Activated T-cell treated with anti-CD3 and anti-CD28 coated beads, Interleukin-2, amount 50 U/mL, for 4 hours (primary cell): ENCODE measurements at places on chromosomes 16 and 17. TPM values are rescaled to one million over a fixed set of nuclear protein-coding genes. Genes with fewer than 3 reads are reported as not detected.
A peak's percentile ranks its signal among the peaks of the same experiment; 100 is the strongest.

RNF157 gene
- 13.3 TPM for total RNA-seq

- no peak for DNase-seq
Observed at GRCh38 chr16:87054856-87055255, 262.3 kb downstream of the C16orf95 start.

DNA sequence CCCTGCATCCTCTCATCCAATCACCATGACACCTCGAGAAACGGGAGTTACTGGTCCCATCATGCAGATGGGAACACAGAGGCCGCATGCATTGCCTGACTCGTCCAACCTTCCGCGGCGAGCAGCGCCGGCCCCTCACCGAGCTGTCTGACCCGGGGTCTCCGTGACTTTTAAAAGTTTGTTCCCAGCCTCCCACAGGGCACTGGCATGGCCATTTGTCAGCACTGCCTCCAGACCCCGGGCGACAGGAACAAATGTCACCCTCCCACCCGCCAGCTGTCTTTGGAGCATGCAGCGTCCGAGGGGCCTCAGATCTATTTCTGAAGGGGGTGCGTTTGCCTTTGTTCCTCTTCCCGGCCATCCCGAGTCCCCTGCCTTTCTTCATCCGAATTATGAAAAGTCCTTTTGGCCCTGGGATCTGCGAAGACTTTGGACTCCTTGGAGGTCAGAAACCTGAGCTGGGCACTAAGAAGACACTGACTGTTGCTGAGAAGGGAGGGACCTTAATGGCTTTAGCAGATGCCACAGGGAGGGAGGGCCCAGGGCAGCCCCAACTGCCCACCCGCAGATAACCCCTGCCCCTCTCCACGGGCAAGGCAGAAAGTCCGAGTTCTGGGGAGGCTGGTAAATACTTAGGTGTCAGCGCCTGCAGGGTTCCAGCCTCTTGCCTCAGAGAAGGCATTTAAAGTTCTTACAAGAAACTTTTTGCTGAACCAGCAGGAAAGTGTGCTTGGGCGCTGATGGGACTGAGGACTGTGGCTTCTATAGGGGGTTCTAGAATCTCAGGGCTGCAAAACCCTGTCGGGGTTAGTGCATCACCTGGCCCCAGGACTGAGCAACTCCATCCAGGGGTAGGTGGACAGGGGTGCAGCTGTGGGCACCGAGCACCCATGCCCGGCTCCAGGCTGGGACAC lies 348.1 kb downstream of the FOXL1 start:
- no peak for DNase-seq

SLC52A1 gene
- not detected for total RNA-seq

NOD2 gene
- total RNA-seq = 2.9 TPM

MARCHF10 gene
- not detected for total RNA-seq

- DNase-seq = no peak
Observed at GRCh38 chr17:4467287-4467686, 31.4 kb upstream of the SPNS2 start.

YBX2 gene
- not detected for total RNA-seq

DNA sequence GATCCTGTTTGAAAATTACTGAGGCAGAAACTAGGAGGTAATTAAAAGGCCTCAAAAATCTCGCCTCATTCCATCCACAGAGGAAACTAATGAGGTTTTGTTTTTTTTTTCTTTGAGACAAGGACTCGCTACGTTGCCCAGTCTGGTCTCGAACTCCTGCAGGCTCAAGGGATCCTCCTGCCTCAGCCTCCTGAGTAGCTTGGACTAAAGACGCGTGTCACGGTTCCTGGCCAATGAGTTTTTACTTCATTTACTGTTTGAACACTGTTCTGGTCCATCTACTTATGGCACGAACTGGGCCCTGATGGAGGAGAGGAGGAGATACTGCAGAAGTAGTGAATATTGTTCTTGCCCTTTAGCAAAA lies 600 bp upstream of the BLTP2 start:
- no peak for DNase-seq

DNA sequence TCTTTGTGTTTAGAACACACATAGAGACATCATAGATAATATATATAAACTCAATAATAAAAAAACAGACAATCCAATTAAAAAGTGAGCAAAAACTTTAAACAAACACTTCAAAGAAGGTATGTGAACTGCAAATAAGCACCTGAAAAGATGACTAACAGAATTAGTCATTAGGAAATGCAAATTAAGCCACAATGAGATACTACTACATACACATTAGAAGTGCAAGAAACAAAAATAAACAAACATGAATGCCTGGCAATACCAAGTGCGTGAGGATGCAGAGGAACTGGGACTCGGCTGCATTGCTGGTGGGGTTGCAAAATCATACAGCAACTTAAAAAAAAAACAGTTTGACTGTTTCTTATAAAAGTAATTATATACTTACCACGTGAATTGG lies 799.0 kb downstream of the KCNJ2 start:
- no peak for DNase-seq

DNA sequence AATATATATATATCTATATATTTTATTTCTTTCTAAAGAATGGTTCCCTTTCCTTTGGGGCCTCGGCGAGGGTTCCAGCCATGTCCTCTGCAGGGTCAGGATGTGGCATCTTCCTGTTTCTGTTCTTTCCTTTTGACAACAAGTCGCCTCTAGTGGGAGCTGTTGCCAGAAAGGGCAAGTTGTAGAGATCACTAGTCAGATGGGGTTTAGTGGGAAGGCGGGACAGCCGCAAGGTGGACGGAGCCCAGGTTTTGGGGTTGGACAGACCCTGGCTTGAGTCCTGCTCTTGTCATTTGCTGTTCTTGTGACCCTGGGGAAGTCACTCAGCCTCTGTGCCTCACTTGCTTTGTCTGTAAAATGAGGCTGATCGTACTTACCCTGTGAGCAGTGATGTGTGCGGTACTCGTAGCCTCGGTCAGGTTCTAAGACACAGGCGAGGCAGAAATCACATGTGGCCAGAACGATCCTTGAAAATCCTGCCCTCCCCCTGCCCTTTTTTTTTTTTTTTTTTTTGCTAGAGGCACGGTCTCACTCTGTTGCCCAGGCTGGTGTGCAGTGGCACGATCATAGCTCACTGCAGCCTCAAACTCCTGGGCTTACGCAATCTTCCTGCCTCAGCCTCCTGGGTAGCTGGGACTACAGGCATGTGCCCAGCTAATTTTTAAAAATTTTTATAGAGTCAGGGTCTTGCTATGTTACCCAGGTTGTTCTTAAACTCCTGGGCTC lies 80.1 kb downstream of the ABCC6 start:
- no peak for DNase-seq

GRCh38 chr16:13441675-13442074 lies 478.3 kb upstream of the ERCC4 start:
- no peak for DNase-seq

DNA sequence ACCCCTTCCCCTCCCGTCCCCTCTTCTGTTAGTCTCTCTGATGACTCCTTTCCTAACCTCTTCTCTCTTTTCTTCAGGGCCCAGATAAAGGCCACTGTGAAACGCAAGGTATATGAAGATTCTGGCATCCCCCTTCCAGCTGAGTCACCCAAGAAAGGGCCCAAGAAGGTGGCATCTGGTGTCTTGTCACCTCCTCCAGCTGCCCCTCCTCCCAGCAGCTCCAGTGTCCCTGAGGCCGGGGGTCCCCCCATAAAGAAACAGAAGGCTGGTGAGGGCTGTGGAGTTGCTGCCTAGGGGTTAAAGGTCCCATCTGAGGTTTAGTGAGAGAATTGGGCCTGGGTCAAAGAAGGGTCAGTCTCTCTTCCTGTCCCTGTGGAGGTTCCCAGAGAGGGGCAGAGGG lies 4.0 kb downstream of the RNASEK start:
- DNase-seq = no peak

HOXB8 gene
- not detected for total RNA-seq

GAST gene
- total RNA-seq = not detected

DNA sequence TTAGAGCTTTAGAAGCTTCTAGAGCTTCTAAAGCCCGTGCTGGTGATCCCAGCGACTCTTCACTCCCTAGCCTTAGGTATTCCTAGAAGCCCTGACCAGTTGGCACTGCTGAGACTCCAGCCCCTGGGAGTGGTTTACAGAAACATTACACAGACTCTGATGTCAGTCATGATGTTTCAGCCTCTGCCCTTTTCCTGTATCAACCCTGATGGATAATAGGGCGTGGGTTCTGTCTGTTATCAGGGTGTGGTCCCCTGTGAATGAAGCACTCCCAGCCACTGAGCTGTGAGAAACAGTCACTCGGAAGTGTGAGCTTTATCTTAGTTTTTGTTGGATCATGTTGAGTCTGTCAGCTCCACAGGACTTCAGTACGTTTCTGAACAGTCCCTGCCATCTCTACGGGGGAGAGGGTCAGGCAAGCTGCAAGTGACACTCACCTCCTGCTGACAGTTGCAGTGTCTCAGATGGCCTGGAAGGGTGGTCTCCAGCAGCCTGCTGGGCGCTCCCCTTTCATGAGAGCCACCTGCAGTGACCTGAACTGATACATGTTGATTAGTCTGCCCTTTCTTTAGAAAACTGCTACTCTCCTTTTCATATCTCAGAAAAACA lies 12.8 kb downstream of the GOSR2 start:
- no peak for DNase-seq

GRCh38 chr17:2435181-2435741 lies 34.4 kb upstream of the MNT start:
- no peak for DNase-seq

GRCh38 chr16:35730251-35730650 lies 2270.8 kb downstream of the TP53TG3F start:
- DNase-seq = no peak

HELZ gene
- 47.2 TPM for total RNA-seq

DNA sequence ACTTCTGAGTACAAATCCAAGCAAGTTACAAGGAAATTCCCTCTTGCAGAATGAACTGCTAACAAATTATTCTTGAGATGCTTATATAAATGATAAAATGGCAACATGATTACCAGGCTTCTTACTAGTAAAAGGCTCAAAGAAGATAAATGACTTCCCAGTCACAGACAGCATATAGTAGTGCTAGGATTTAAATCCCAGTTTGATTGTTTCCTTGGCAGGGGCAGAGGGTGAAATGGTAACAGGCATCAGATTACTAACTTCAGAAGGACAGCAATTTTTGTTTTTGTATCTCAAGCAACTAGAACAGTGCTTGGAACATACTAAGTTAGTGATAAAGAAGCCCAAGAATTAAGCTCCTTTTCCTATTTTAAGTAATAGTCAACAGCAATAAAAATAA lies 102.8 kb downstream of the SSH2 start:
- no peak for DNase-seq

NSRP1 gene
- total RNA-seq = 40.2 TPM

GP1BA gene
- total RNA-seq = 0.49 TPM

GRCh38 chr16:10181196-10182162 lies 749 bp downstream of the GRIN2A start:
- no peak for DNase-seq

DNA sequence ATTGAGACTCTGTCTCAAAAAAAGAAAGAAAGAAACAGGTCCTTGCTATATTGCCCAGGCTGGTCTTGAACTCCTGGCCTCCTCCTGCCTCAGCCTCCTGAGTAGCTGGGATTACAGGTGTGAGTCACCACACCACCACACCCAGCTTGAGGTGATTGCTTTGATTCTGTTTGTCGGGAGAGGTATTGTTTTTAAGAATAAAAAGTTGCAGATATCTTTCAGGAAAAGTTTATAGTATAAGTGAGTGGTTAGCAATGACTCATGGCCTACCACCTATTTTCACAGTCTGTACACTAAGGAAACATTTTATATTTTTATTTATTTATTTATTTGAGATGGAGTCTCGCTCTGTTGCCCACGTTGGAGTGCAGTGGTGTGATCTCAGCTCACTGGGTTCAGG lies 45.0 kb downstream of the RHOT1 start:
- DNase-seq = no peak

DNA sequence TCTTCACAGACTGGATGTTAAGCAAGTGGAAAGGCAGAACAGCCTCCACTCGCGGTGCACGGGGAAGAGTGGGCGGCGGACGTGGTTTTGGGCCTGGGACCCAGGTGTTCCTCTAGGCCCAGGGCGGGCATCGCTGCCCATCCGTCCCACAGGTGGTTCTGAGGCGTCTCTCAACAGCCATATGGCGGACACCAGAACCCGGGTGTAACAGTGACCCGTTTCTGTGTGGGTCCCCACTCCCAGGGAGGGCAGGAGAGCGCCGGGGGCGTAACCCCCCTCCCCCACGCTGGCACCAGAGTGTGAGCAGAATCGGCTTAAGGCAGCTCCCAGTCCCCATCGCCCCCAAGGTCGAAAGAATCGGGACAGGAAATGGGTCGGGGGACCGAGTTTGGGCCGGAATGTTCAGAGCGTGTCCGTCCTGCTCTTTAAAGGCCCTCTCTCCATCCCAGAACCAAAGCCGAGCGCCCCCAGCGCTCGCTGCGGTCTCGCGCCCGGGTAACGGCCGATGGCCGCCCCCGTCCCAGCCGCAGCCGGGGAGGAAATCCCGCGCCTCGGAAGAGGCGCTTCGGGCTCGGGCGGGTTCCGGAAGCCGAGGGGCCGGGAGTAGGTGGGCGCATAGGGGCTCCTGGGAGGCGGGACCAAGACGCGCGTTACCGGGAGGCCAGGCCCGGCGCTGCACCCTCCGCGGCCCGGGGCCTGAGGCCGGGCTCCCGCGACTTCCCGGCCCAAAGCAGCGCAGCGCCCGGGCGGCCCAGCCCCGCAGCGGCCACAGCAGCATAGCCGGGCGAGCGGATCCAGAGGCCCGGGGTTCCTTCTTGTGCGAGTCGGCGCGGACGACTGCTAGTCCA lies at the start of gene TK2:
TSS of gene TK2 (minus strand) at position 839 of the 848 bp plus-strand sequence. CDS start at position 778, 61 bp downstream.
- peak; percentile 46 for DNase-seq

- DNase-seq = no peak
Observed at GRCh38 chr16:30947859-30948666, 805 bp upstream of the ORAI3 start.

DNA sequence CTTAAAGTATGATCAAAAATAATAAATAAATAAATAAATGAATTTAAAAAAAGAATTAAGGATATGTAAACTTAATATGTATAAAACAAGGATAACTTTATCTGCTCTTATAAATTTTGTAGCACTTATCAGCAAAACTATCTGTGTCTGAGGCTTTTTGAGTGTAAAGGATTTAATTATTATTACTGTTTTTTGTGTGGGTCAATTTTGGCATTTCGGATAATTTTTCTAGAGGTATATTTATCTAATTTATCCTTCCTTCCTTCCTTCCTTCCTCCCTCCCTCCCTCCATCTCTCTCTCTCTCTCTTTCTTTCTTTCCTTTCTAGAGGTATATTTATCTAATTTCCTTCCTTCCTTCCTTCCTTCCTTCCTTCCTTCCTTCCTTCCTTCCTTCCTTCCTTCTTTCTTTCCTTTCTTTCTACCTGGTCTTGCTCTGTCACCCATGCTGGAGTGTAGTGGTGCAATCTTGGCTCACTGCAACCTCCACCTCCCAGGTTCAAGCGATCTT lies 120.8 kb downstream of the ABCA8 start:
- DNase-seq = no peak

ITGB4 gene
- 2.3 TPM for total RNA-seq

GRCh38 chr16:35404273-35404672 lies 1944.9 kb downstream of the TP53TG3F start:
- no peak for DNase-seq

- no peak for DNase-seq
Observed at GRCh38 chr16:23249830-23250229, 52.3 kb upstream of the SCNN1B start.

CA5A gene
- total RNA-seq = 0.43 TPM

KRT20 gene
- total RNA-seq = 0.19 TPM

SBK1 gene
- 1.4 TPM for total RNA-seq

GRCh38 chr17:3573246-3574100 lies 15.9 kb upstream of the TRPV3 start:
- no peak for DNase-seq
